RWPE2 (cell line): ENCODE measurements at places on chromosomes 16 and 17.
A peak's percentile ranks its signal among the peaks of the same experiment; 100 is the strongest.

DNA sequence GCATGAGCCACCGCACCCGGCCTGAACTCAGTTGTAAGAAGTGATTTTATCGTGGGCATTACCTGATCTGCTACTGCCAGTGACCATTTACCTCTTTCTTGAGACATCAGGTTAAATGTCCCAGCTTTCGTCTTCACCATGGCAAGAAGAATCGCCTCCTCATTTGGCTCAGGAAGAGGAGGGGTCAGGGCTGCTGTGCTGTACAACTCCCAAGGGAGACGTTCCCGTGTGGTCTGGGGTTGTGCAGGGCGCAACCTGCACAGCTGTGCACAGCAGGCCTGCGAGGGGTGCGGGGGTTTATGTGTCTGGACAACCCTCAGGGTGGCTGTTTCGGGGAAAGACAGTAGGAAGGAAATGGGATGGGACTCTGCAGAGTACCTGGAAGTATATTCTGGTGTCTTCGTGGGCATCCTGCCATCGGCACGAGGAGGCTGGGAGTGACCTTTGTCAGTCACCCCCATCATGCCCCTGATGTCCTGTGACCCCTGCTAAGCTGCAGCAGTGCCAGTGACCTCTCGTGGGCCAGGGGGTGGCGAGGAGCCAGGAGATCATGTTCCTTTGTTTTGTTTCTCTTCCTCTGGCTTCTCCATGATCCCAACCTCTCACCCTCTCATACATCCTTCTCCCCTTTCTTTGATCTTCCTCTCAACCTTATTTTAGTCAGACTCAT is 27.3 kb downstream of the CIBAR2 start:
- no peak for DNase-seq

DNA sequence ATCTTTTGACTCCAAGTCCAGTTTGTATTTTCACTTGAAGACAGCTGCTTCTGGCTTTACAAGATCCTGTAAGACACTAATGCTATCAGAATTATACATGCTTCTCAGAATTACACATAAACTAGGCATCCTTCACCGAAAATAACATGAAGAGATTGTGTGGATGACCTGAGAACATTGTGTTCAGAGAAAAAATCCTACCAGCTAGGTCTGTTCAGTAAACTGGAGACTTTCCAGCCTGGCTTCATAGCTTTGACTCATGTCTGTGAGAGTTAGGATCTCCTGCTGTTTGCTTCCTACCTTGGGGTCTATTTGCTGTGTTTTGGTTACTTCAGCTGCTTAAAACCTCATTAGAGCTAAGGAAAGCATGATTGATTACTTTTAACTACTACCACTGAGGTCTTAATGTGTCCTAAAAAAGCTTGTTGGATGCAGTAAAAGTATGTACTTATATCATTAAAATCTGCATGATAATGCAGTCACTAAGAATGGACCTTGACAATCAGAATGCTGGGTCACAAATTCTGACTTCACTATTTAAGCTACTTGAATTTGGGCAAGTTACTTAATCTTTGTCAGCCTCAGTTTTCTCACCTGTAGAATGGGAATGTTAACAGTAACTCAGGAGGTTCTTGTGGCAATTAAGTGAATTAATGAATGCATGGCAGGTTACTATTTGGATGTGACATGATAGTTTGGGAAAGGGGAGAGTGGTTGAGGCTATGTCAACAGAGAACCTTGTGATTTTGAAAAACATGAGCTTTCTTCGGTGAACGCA is 8.0 kb upstream of the MYH13 start:
- no peak for DNase-seq

- no peak for DNase-seq
These were observed 155.0 kb upstream of the CACNG5 start for GRCh38 chr17:66679631-66680517.

DNA sequence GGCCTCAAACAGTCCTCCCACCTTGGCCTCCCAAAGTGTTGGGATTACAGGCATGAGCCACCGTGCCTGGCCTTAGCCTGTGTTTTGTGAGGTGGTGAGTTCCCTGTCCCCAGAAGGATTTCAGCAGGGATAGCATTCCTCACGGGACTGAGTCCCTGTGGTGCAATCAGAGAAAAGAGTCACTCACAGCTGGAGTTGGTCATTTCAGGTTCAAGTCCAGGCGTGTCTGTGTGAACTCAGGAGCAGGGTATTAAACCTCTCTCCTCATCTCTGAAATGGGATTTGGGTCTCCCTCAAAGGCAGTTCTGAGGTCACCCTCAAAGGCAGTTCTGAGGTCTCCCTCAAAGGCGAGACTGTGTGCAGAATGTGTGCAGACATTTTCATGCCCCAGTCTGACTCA is 28.6 kb downstream of the NPTX1 start:
- DNase-seq: no peak

DNA sequence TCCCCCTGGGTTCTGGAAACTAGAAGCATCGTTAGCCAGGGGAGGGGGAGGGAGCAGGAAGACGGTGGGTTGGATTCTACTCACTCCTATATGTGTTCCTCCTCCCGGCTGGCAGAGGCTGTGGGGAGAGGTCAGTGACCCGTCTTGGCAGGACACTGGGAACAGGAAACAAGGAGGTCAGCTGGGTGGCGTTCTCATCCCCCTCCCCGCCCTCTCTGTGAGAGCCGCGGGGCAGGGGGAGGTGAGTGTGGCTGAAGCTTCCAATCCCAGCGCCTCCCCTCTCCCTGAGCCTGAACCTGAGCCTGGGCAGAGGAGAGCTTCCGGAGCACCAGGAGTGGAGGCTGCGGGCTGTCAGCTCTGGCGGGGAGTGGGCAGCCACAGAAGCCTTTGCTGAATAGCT is 12.5 kb downstream of the GPRC5C start:
- DNase-seq: no peak

DNA sequence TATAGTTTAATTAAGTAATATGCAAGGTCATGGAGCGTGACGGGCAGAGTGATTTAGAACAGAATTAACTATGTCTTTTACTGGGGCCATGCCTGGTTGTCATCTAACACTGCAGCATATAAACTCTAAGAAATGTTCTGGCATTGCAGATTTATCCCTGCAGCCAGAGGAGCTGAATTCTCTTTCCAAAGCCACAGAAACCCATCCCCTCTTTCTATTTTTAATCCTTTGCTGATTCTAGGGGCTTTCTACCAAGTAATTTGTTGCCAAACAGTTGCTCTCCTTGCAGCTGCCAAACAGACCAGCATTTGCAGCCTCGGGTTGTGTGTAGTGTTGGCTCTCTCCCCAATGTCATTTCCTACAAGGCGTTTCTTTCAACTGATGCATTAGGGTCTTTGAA is 243.2 kb upstream of the MON1B start:
- no peak for DNase-seq

- no peak for DNase-seq
These were observed 168.1 kb upstream of the RBL2 start for GRCh38 chr16:53266156-53266555.

- DNase-seq: no peak
These were observed 378.9 kb downstream of the WWOX start for GRCh38 chr16:78478267-78478861.

DNA sequence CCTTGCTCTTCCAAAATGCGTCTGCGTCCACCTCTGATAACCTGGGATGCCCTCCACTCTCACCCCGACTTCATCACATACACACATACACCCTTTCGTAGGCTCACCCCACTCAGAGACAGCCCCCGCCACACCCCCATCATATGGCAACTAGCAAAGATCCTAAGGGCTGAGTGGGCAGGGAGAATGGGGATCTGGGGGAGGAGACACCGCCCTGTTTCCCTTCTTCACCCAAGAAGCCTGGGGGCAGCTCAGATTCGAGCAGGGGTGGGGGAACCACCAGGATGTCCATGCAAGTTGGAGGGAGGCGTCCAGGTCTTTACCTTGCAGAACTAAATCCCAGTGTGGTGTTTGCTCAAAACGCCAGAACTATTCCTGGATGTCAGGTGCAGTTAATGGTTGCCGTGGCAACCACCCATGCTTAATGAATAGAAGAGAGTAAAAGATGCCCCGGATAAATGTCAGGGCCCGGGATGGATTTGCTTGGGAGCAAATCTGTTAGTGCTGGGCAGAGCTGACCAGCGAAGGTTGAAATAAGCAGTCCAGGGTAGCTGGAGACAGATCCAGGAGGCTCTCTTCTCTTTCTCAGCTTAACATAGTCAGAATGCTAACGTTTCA is 72.8 kb downstream of the CACNG3 start:
- no peak for DNase-seq

- DNase-seq: no peak
These were observed 654.2 kb downstream of the HS3ST4 start for GRCh38 chr16:26345966-26346365.

DNA sequence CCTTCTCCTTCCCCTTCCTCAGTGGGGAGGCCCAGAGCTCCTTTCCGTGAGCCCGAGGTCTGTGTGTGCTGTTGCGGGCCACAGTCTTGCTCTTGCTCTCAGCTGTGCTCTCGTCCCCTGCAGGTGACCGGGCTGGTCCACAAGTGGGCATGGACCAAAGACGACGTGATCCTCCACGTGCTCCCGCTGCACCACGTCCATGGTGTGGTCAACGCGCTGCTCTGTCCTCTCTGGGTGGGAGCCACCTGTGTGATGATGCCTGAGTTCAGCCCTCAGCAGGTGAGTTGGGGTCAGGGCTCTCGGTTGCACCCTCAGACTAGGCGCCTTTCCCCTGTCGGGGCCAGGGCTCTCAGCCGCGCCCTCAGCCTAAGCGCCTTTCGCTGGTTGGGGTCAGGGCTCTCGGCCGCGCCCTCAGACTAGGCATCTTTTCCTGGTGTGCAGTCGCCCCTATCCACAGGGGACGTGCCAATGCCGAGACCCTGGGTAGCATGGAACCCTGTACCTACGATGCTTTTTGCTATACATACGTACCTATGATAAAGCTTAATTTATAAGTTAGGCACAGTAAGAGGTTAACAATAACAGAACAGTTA is 8.9 kb downstream of the ACSF3 start:
- peak; percentile 24 for DNase-seq

GRCh38 chr16:85612191-85612800 is 826 bp upstream of the GSE1 start:
- peak; percentile 97 for DNase-seq

GRCh38 chr16:85193115-85193493 is 80.8 kb upstream of the CIBAR2 start:
- no peak for DNase-seq

DNA sequence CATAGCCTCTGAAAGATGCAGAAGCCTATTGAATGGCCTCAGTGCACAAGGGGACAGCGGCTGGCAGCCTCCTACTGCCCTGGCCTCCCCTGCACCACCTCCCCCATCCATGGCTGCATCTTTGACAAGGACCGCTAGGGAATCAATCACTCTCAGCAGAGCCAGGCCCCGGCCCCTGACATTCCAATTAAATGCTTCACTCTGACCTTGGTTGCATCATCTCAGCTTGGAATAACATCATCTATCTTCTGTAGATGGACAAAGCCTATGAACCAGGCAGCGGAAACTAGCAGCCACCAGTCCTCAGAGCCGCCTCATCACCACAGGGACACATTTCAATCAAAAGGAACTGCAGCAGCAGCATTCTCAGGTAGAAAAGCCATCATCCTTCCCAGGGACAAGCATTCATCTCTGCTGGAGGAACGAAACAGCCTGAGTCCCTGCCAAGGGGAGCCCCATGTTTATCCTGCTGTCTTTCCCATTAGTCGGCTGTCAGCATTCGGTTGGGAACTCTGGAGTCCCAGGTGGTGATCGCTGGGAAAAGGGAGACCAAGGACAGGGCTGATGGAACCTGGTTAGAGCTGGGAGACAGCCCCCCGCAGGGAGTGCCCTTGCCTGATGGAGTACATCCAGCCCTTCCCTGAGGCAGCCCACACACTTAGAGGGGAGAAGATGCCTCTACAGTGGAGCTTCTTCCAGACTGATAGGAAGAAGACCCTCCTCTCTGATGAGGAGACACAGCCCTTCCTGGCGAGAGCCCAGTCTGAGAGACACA is 11.5 kb upstream of the TMEM132E start:
- no peak for DNase-seq

DNA sequence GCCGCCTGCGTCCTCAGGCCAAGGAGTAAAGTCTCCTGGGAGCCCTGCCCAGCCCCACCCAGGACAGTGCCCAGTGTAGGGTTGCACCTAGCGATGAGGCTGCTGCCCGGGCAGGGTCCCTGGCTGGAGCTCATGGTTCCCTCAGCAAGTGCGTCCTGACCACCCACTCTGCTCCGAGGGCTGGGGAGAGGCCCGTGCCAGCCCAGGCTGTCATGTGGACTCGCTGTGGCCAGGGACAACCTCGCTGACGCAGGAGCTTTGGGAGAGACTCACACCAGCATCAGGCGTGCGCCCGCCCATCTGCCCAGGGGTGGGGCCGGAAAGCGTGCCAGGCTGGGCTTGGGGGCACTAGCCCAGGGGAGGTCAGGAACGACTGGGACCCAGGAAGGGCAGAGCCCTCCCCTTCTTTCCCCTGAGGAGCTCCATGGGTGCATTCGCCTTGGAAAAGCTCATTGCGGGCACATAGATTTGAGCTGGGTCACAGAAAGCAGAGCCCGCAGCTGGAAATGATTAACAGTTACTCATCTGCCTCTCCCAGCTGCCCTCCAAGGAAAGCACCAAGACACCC is 19.7 kb downstream of the DPEP1 start:
- peak; percentile 88 for DNase-seq

DNA sequence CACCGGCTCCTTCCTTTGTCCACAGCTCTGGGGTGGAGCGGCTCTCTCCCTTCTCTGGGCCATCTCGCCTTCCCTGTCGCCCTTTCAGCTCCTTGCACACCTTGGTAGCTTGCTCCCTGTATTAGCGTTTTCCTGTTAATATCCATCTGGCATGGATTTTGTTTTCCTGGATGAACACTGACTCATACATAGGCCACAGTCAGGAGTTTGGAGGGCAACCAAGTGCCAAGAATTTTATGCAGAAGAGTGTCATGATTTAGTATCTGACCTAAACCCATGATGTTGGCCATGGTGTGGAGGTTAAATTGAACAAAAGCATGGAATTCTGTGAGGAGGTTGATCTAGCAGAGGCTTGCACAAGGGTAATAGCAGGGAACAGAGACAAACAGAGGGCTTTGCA is 180.9 kb downstream of the AIPL1 start:
- DNase-seq: no peak

DNA sequence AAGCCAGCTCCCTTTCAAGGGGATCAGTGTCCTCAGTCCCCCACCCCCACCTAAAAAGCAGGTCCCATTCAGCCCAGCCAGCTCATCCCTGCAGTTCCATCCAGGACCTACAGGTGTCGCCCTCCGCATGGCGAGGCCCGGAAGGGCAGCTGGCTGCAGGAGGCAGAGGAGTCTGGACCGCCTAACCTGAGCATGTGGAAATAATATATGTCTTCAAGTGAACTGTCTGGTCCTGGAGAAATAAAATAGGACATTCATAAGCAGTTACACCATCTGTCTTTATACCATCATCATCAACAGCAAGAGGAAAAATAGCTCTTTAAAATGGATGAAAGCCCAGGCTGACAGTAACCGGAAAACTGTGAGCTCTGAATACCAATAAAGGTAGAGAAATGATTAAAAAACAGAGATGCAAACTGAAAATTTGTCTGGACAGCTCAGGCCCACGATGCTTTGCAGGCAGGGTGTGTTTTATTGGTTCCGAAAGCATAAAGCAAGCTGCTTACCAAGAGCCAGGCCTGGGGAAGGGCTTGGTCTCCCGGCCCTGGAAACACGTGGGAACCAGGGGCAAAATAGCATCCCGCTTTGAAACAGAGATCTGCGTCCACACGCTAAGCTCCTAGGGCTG is 215.2 kb downstream of the ZFHX3 start:
- DNase-seq: no peak
